ENCODE measurements at places on chromosomes 16 and 17.
A peak's percentile ranks its signal among the peaks of the same experiment; 100 is the strongest.

GRCh38 chr17:55110521-55110920, 142.0 kb downstream of the STXBP4 start:
- no peak for DNase-seq
- H3K27ac ChIP-seq, result no peak overlapping the region
- peaks cover 5% of the 10 kb centered on the region for H3K36me3 ChIP-seq
- H3K4me3 ChIP-seq, result no peak overlapping the region
- no peaks in the 10 kb centered on the region for H3K27me3 ChIP-seq

- peaks cover 5% of the 10 kb centered on the region for H3K36me3 ChIP-seq
- H3K27ac ChIP-seq, result no peak overlapping the region
- DNase-seq, result no peak
- no peak overlapping the region for H3K4me3 ChIP-seq
These were observed 33.7 kb downstream of the TADA2A start for GRCh38 chr17:37440424-37440823.

DNA sequence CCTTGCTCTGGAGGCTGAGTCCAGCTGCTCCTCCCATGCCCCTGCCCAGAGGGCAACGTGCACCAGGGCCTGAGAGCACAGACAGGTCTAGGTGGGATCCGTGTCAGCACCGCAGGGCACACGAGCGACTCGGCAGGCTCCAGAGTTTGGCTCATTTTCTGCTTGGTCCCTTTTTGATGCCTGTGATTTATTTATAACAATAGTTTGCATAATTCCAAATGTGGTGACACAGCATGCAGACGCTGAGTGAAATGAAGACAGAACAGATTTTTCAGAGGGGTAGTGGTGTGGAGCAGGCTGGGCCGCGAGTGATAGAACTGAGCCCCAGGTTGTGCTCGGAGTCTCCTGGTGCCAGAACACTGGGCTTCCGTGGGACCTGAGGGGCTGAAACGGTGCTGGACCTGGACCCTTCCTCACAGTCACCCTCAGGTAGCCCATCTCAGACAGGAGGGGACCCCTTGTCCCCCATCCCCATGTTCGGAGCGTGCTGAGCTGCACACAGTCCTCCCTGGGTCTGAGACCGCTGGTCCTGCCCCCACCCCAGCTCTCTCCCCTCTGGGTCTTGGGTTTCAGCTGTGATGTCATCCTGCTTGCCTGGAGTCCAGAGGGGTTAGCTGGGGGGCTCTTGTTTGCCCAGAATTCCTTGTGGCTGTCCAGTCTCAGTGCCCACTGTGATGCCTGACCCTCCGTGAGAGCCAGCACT, 95.9 kb downstream of the METRNL start:
- H3K27ac ChIP-seq, result no peak overlapping the region
- peaks cover 2% of the 10 kb centered on the region for H3K4me1 ChIP-seq
- H3K4me3 ChIP-seq, result no peak overlapping the region
- H3K27me3 ChIP-seq, result no peaks in the 10 kb centered on the region
- no peaks in the 10 kb centered on the region for H3K36me3 ChIP-seq

DNA sequence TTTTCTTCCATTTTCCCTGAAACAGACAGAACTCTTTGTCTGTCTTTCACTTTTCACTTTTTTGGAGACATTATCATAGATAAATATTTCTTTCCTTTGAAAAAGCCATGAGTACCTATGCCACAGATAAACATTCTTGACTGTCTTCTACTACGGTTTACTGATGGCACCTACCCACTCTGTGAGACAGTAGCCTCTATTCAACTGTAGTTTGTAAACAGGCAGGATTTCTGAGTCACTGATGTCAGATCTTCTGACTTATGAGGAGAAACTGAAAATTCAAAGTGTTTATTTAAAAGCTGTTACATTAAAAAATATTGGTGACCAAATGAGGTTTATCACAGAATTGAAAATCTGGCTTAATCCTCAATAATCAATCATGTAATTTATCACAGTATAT, 658.4 kb downstream of the TOX3 start:
- no peak overlapping the region for H3K27ac ChIP-seq
- H3K4me3 ChIP-seq, result no peak overlapping the region
- DNase-seq, result no peak
- no peaks in the 10 kb centered on the region for H3K27me3 ChIP-seq
- no peaks in the 10 kb centered on the region for H3K4me1 ChIP-seq

DNA sequence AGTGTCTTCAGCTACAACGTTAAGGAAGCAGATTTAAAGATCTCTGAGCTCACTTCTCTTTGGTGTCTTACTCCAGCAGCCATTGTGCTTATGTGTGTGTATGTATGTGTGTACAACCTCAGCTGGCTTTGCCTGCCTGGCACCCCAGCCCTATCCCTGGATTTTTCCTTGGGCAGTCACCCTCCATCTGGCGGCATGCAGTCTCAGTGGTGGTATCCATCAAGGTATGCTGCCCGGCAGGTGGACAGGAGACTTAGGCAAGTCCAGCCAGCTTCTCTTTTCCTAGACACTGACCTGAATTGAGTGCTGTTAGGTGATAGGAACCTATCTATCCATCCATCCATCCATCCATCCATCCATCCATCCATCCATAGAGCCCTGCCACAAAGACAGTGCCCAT, 280.8 kb upstream of the CCL2 start:
- H3K27ac ChIP-seq, result no peak overlapping the region
- no peak for DNase-seq
- no peak overlapping the region for H3K4me3 ChIP-seq
- peaks cover 2% of the 10 kb centered on the region for H3K4me1 ChIP-seq
- H3K36me3 ChIP-seq, result peaks cover 2% of the 10 kb centered on the region

GRCh38 chr17:42276609-42277341, 584 bp upstream of the STAT5B start:
- peak overlapping the region; percentile 86 for H3K4me3 ChIP-seq
- H3K27me3 ChIP-seq, result no peaks in the 10 kb centered on the region
- peaks cover 39% of the 10 kb centered on the region for H3K4me1 ChIP-seq
- DNase-seq, result peak; percentile 46

All from T-helper 17 cell (primary cell).